ENCODE measurements at places on chromosomes 2 and 18.

- no peak for DNase-seq
Observed at GRCh38 chr2:145751629-145752028, 1231.7 kb upstream of the ZEB2 start.

DNA sequence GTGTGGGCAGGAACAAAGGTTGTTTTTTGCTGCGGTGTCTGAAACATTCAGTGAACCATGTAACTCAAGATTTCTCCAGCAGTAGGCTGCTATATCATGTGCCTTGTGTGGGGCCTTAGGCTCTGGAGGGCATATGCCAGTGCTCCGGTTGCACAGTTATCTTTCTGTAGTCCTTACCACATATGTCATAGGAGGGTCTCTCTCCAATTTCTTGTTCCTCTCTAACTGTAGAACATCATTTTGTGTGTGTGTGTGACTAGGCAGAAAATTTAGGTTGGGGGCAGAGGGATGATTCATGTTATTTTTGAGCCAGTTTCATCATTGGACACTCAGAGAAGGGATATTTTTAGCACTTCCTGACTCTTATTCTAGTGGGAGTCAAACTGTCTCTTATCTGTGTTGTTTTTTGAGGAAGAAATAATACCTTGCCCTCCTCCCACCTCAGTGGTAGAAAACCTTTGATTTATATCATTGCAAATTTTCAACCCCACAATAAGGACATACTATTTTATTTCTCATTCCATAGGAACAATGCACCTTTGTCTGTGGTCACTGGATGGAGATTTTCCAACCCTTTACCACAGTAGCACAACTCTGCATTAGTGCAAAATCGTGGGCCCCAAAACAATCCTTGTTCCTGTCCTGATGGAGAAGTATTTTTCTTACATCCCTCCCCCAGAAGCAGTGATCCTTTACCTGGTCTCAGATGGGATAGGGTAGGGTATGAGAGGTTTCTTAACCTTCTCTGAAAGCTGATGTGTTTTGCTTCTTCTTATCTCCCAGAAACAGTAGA is 113.9 kb downstream of the CCDC74A start:
- DNase-seq: no peak

DNA sequence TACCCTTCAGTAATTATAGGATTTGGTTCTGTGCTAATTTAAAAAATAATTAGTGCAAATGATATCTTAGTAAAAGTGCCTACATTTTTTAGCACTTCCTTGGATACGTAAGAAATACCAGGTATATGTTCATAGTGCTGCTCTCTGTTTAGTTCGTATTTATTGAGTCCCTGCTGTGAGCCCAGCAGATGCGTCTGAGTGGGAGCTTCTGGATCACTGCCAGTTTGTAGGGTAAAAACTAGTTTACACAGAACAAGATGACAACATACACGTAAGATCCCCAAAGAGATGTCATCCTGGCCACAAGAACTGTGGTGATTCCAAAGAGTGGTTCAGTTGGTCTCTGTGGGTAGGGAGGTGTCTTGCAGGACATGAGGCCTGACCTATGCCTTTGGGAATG is 103.2 kb downstream of the CTIF start:
- DNase-seq: no peak

GRCh38 chr2:65055422-65056214 is 598 bp upstream of the CEP68 start:
- DNase-seq: no peak

GRCh38 chr2:4628998-4629501 is 925.7 kb downstream of the DCDC2C start:
- no peak for DNase-seq

DNA sequence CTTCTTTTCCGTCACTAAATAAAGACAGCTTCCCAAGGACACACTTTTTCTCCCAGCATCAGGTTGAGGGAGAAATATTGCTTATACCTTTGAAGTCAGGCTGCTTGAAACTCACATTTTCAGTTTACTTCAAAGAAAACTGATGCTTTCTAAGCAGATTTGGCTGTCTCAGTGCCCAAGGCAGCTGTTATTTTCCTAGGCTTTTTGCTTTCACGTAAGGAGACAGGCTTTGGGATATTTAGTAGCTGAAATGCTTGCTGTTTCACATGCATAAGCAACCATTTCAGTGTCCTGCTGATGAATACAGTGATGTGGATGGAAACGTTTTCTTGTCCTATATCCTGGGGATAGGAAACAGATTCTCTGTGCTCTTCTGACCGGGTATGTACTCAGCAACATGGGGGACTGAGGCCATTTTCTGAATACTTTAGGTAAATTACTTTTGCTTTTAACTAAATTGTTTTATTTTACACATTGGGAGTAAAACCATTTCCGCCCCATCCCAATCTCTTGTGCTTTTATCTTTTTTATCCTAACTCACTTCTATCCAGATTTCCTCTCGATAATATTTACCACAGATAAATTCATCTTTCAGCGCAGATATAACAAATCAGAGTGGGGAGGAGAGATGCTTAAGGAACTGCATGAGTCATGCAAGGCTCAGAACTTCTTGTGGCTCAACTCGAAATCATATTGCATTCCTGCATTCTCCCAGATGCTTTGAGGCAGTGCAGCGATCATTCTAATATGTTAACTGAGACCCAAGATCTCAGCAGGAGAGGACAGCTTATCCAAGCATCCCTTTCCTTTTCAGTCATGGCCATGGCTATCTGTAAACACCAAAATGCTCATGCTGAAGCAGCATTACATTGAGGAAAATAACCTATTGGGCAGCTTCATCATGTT is 22.2 kb downstream of the GALR1 start:
- DNase-seq: no peak

DNA sequence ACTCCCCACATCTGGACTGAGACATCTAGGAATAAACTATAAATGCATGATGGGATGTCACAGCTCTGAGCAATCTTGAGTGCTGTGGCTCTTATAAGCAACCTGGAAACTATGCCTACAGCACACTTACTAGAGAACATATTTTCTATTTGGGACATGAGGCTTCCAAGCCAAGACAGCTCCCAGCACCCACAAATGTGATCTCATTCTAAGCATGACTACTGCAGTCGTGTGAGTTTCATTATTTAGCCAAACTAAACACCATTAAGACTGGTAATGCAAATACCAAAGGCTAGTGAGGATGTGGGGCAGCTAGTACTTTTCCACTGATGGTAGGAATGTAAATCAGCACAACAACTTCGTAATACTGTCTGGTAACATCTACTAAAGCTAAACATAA is 72.5 kb downstream of the RTTN start:
- no peak for DNase-seq

GRCh38 chr2:44819061-44819460 is 122.4 kb upstream of the SIX3 start:
- no peak for DNase-seq

- no peak for DNase-seq
Observed at GRCh38 chr2:216493334-216493685, 5.3 kb upstream of the RPL37A start.

GRCh38 chr2:84970210-84970867 is 622 bp upstream of the KCMF1 start:
- DNase-seq: no peak

DNA sequence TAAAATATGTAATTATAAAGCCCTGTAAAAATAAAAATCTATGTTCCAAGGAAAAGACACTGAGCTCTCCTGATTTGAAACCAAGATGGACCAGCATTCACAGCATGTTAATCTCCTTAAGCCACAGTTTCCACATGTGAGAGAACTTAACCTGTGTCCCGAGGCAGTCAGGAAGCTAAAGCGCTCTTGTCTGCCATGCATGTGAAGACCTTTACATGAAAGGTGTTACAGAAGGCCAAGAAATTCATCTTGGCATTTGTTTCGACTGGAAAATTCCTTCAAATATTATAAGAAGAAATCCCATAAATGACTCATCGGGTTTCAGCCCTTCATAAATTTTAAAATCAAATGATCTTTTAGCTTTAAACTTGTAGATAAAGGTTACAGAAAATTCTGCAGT is 328.6 kb downstream of the CDH2 start:
- no peak for DNase-seq

- peak; percentile 43 for DNase-seq
Observed at GRCh38 chr2:16525265-16525887, 140.3 kb downstream of the CYRIA start.

DNA sequence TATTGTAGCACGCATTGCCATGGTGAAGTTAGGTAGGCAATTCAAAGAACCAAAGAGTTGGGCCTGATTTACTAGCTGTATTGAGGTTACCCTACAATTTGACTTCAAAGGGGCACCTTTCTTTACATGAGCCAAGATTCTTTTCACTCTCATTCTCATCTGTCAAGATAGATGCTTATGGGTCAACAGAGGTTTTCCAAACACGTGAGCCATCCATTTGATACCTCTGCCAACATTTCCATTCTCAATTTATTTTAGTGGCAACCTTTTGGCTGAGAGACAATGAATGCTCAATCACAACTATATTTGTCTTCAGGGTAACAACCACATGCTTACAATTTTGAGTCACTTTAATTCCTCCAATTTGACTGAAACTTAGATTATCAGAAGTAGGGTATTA is 370.6 kb upstream of the CDH20 start:
- no peak for DNase-seq

- DNase-seq: no peak
Observed at GRCh38 chr2:208370881-208371633, 35.5 kb upstream of the PTH2R start.

GRCh38 chr2:184598002-184598315 is 370 bp upstream of the ZNF804A start:
- DNase-seq: no peak

GRCh38 chr2:71538656-71539265 is 85.4 kb downstream of the DYSF start:
- DNase-seq: no peak

DNA sequence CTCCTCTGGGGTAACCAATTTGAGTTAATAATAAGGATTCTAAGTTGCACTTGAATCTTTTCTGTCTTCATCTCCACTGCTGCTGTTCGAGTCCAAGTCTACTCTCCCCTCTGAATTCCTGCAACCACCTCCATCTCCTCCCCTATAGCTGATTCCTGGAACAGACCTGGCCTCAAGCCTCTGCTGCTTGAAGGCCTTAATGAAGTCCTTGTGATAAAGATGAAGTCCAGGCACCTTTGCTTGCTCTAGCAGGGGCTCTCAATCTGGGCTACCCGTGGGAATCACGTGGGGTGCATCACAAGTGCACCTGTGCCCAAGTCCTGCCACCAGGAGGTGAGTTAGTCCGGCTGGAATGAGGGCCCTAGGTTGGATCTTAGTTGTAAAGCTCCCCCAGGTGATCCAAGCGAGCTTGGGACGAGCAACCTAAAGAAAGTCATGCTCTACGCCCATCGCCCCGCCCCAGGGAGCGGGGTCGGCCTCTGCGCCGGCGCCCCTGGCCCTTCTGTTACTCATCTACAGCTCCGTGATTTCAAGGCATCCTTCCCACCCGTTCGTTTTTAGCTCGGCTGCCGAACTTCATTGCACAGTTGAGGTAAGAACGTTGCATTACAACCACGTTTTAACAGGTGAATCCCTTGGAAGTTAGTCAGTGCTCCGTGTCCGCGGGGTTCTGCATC is 905 bp upstream of the IAH1 start:
- DNase-seq: no peak

DNA sequence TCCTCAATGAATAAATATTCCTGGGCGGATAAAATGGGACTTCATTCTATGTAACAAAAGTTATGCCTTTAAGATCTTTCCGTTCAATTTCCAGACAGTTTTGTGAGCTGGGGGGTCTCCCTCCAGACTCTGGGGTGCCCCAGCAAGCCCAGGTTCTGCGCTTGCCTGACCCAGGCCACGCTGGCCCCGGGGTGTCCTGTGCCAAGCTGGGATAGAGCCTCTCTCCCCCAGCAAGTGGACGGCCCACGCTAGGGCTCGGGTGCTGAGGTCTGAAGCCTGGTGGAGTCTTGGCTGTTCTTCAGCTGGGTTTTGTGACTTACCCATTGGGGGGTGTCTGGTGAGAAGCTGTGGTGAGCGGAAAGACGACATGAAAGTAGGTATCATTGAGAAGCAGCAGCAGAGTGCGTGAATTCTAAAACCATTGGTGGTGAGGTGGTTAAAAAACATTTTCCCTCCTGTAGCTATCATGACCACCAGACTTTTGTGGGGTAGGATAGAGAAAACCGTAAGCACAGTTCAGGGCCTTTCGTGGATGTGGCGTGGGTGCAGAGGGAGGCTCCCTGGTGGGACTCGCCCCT is 346.8 kb downstream of the ANAPC1 start:
- no peak for DNase-seq

DNA sequence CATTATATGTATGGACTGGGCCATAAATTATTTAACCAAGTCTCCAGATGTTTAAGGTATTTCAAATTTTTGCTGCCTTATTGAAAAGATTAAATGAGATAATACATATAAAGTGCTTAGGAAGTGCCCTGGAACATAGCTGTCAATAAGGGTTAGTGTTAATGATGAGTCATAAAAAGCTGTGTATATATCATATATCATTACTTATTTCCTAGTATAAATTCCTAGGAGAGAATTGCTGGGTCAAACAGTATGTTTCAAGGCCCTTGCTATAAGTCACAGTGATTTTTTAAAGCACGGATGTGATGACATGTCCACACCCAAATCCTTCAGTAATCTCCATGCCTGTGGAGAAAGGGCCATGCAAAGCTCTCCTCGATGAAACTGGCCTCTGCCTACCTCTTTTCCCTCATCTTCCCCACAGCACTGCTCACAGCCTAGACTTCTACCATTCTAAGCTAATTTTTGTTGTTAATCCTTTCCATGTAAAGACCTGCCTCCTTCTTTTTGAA is 8.5 kb downstream of the ZNF2 start:
- DNase-seq: no peak

DNA sequence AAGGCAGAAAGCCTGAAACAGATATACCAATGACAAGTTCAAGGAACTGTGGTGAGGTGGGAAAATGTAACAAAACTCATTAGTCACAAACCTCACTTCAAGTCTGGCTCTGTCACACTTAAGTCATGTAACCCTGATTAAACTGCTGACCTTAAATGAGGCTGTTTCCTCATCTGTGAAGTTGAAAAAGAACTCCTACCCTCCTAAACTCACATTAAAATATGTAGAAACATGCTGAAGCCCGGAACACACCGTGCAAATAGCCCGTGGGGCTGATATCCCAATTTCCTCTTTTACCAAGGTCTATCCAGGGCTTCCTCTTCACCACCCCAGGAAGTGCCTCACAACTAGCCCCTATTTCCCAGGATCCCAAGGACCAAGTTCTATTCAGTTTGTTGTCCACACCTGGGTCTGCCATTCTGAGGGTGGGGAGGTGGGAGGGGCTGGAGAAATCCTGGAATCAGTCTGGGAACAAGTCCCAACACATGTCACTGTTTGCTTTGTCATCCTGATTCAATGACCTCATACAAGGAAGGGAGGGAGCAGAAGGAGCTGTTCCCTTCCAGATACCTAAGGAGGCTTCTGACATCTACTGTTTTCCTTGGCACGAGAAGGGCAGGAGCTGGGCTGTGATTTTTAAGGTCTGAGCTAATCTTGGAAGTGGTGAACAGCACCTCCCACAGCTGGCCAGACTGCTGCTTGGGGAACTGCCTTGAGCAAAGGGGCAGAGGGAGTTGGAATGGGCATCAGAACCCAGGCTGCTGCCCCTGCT is 42.3 kb downstream of the SLC4A1AP start:
- DNase-seq: no peak
